Dermis blood vessel endothelial cell (primary cell): ENCODE measurements at places on chromosomes 6 and 20.

GRCh38 chr20:61400499-61400898, 148.4 kb downstream of the CDH4 start:
- DNase-seq, result no peak

DNA sequence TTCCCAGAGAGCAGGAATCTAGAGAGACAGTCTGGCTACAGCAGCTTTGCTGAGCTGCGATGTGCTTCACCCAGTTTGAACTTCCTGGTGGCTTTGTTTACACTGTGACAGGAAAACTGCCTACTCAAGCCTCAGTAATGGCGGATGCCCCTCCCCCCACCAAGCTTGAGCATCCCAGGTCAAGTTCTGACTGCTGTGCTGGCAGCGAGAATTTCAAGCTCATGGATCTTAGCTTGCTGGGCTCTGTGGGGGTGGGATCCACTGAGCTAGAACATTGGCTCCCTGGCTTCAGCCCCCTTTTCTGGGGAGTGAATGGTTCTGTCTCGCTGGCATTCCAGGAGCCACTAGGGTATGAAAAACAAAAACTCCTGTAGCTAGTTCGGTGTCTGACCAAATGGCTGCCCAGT, 91.0 kb upstream of the ESR1 start:
- DNase-seq, result no peak

DNA sequence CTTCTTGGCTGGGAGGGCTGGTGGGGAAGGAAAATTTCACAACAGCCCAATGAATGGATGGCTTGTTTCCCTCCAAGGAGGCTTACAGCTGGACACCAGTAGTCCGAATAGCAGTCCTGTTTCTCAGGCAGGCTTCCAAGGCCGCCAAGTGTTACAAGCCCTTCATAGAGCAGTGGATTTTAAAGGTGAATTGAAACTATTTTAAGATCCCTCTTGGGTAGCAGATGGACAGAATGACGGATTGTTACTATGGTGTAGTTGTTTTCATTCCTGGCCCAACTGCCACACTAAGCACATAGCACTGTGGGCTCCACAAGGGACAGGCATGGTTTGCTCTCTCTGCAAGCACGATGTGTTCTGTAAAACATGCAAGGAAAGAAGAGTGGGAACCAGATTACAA, 203.3 kb upstream of the TAB2 start:
- no peak for DNase-seq

DNA sequence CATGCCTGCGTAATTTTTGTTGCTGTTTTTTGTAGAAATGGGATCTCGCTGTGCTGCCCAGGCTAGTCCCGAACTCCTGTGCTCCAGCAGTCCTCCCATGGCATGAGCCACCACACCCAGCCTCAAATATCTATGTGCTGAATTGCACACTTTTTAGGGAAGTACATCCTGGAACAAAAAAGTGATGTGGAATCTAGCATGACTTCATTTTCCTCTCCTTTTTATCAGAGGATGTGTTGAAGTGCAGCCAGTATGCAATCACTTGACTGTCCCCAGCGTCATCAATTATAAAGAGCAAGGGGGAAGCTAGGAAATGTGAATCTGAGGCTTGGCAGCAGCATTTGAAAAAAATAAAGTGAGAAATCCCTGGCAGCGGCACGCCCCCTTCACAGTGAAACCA, 6.4 kb upstream of the EXOC2 start:
- peak; percentile 63 for DNase-seq

DNA sequence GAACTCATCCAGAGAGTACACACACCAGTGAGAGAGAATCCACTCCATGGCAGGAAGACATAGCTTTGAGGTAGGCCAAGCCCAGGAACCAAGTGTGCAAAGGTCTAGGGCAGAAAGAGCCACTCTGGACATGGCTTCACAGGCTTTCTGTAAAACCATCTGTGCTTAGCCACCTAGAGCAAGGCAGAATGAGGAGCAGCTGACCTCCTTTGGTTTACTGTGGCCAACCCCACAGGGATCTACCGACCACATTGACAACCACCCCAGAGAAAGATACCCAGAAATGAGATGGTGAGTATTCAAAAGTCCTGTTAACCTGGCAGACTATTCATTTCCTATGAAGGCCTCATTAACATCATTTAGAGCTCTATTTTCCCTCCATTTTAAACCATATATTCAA, 10.5 kb downstream of the ZHX3 start:
- DNase-seq, result no peak

DNA sequence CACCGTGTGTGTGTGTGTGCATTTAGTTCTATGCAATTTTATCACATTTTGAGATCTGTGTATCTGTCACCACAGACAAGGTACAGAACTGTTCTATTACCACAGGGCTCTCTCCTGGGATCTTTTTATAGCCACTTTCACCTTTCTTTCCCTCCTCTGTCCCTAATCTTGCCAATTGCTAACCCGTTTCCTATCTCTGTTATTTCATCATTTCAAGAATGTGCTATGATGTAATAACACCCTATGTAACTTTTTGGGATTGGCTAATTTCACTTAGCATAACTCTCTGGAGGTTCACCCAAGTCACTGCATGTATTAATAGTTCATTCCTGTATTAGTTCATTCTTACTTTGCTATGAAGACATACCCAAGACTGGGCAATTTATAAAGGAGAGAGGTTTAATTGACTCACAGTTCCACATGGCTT, 657.7 kb downstream of the QKI start:
- DNase-seq, result no peak

DNA sequence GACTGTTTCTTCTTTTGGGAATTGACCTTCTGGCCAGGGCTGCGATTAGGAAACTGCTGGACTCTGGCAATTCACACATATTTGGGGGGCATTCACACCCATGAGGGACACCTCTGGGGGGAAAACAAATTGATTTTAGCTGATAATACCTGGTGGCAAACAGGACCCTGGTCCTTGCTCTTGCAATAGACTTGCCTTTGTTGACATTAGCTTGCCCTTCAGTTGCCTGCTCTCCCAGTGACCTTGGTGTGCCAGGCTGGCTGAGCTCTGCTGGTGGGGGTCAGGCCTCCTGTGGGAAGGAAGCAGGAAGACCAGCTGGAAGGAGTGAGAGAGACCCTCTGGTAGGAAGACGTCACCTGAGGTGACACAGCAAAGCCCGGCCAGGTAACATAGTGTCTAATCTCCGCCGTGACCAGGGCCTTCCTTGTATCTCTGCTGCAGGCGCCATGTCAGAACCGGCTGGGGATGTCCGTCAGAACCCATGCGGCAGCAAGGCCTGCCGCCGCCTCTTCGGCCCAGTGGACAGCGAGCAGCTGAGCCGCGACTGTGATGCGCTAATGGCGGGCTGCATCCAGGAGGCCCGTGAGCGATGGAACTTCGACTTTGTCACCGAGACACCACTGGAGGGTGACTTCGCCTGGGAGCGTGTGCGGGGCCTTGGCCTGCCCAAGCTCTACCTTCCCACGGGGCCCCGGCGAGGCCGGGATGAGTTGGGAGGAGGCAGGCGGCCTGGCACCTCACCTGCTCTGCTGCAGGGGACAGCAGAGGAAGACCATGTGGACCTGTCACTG, 5.3 kb downstream of the CDKN1A start:
- no peak for DNase-seq

DNA sequence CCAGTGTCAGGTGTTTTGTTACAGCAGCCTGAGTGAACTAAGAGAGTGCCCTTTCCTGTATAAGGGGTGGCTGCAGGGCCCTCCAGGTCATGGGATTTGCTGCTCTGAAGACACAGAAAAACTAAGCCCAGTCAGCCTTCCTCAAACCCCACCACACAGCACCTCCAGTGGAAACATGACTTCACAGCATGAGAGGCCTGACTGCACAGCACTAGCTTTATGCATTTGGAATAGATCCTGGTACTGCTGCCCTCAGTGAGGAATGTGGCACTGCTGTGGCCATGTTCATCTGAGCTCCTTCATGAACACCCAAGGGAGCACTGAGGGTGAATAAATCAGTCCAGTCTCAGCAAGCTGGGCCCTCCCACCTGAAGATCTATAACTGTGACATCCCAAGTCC, 296.1 kb upstream of the FOXQ1 start:
- DNase-seq, result no peak

DNA sequence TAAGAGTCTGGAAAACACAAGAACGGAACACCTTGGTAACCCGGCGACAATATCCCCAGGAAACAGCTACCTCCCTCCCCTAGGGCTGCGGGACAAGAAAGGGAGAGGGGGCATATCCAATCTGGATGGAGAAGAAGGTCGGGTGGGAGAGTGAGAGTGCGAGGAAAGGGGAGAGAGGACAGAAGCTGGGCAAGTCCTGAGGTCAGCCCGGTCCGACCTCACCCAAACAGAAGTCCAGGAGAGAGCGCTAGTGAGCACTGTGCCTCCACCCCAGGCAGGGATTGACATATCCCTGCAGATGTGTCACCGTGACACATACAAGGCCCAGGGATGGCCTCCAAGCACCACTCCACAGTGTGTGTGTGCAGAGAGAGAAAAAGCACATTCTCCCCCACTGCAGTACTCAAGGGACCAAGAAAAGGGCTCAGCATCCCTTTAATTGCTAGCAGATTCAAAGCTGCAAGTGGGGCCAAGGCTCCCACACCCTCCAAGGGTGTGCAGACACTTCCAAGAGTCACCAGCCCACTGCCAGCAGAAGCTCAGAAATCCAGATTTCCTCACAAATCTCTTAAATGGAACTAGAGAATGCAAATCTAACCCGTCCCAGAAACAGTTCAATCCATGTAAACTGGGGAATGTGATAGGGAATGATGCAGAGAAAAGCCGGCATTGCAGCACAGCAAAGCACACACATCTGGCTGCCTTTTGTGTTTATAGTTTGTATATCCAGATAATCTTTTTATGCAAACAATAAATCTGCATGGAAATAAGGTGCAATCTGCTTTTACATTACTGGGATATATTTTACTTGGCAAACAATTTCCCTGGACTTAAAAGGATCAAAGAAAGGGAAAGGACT, 3.1 kb downstream of the PXDC1 start:
- peak; percentile 90 for DNase-seq

DNA sequence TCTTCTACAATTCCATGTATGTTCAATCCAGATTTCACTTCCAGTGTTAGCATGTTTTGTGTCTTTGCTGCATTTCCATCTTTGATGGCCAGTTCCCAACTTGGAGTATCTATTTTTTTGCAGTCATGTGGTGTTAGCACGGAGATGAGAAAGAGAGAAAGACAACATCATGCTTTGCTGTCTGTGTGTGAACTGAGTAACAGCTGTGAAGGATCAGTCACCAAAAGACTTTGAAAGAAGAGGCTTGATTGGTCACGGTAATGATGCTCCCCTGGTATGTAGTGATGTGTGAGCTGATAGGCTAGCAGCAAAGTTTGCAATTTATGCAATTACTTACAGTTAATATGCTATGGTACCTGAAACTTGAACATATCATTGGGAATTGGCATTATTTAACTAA, 731.3 kb upstream of the NRSN1 start:
- no peak for DNase-seq

GRCh38 chr6:85250586-85251220, 199.2 kb upstream of the NT5E start:
- DNase-seq, result peak; percentile 49

- peak; percentile 46 for DNase-seq
Observed at GRCh38 chr6:22098601-22099031, 198.2 kb downstream of the PRL start.

GRCh38 chr6:7505189-7505699, 36.2 kb upstream of the DSP start:
- peak; percentile 29 for DNase-seq
